Stimulated activated CD4-positive, alpha-beta T cell treated with anti-CD3 and anti-CD28 coated beads, Interleukin-1b, Interleukin-23, amount 100 ng/mL, for 24 hours (primary cell): ENCODE measurements at places on chromosomes 1 and 21.

DNA sequence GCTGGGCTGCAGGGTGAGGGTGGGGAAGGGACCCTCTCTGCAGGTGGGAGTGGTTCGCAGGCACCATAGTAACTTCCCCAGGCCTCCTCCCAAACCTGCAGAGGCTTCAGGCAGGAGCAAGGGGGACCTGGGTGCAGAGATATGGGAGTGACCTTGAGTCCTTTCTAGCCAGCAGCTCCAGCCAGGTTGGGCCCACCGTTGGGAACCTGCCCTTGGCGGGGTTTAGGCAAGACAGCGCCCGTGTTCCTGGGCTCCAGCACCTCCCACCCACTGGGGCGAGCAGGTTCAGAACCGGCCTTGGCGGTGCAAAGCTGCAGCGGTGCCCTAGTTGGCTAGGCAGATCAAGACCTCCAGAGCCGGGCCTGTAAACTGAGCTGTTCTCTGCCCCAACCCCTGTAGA is 2.2 kb upstream of the PRDM16 start:
- DNase-seq = no peak

- DNase-seq = no peak
These were observed 107.5 kb downstream of the GDAP2 start for GRCh38 chr1:117821774-117822482.

DNA sequence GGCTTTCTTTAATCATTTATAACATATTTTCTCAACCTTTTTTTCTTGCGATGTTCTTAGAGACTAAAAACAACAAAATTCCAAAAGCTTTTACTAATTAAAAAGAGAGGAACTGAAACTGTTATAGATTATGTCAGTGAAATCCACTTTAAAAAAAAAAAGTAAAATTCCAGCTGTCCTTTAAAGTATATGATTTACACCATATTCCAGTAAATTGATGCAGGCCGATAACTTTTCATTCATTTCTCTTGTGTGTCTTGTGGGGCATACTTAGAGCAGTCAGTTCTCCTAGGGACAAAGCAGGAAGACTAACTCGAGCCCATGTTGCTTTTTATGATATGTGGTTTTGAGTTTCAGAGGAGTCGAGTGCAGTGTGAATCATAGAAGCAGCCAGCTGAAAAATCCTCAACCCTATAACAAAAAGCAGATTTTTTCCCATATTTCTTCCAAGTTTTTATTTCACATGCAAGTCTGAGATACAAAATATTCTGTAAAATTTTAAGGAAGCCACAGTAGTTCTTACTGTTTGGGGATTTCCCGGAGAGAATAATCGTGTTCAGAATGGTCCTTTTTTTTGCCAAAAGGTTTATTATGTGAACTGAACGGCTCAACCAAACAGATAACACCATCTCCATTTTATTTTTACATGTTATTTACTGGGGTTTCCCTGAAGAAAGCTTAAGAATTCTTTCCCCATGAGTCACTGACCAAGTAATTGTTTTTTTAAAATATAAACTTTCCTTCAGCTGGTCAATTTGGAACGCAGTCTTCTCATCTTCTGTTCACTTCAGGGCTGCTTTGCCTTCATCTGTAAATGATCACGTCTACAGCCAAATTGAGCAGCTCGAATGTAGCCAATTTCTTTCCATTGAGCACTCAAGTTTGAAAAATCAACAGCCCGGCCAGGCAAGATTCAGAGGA is 77.0 kb upstream of the C1orf105 start:
- DNase-seq = no peak

- no peak for DNase-seq
These were observed 288.9 kb downstream of the TM2D1 start for GRCh38 chr1:61436016-61436415.

DNA sequence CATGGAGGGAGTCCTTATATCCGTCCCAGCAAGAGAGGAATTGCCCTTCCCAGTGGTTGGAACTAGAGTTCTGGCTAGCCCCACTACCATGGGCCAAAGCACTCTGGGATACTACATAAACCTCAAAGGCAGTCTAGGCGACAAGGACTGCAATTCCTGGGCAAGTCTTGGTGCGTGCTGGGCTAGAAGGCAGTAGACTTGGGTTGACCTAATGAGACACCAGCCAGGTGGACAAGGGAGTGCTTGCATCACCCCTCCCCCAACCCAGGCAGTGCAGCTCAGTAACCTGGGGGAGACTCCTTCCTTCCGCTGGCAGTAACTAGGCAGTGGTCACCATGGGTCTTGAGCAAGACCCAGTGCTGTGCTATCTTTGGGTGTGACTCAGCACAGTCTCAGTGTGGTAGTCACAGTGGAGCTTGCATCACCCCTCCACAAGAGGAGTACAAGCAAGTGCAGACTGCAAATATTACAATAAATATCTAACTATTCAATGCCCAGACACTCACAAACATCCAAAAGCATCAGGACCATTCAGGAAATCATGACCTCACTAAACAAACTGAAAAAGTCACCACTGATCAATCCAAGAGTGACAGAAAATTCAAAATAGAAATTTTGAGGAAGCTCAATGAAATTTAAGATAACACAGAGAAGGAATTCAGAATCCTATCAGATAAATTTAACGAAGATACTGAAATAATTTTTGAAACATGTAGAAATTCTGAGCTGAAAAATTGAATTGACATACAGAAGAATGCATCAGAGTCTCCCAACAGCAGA is 84.7 kb upstream of the LYPLAL1 start:
- DNase-seq = no peak

GRCh38 chr1:172883844-172884243 is 166.9 kb downstream of the TNFSF18 start:
- DNase-seq = no peak

DNA sequence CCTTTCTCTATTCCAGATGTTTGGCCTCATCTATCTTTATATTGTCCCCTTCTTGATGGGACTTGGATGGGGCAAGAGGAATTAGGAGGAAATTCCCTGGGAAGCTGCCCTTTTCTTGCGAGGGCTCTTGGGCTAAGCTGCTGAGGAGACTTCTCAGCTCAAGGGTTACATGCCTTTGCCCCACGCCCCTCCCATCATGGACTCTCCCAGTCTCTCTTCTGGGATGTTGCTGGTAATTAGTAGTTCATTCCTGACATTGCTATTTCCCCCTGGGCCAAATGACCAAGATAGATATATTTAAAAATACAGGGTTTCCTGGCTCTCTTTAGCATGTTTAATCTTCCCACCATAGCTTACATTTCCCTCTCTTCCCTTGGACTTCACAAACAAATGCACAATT is 90.6 kb upstream of the RALGPS2 start:
- DNase-seq = no peak

- no peak for DNase-seq
These were observed 37.5 kb upstream of the LAMC2 start for GRCh38 chr1:183148599-183148998.

GRCh38 chr1:26915204-26915842 is 1.5 kb upstream of the NR0B2 start:
- DNase-seq = no peak

GRCh38 chr1:99228153-99228552 is 36.1 kb upstream of the PLPPR4 start:
- DNase-seq = no peak

DNA sequence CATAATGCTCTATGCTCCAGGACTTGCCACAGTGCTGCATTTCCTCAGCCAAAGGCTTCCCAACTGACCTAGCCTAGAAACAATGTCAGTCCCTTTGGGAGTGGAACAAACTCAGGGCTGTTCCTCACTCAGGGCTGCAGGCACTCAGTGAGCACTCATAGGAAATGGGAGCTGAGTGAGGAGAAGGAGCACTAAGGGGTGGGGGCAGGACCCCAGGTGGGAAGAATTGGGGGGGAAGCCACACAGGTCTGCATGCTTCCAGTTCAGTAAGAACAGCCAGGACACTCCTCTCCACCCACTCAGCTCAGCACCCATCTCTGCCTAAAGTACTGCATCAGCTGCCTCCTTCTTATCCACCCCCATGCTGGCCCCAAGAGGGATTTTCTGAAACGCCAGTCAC is 7.3 kb upstream of the SLC5A9 start:
- DNase-seq = no peak

DNA sequence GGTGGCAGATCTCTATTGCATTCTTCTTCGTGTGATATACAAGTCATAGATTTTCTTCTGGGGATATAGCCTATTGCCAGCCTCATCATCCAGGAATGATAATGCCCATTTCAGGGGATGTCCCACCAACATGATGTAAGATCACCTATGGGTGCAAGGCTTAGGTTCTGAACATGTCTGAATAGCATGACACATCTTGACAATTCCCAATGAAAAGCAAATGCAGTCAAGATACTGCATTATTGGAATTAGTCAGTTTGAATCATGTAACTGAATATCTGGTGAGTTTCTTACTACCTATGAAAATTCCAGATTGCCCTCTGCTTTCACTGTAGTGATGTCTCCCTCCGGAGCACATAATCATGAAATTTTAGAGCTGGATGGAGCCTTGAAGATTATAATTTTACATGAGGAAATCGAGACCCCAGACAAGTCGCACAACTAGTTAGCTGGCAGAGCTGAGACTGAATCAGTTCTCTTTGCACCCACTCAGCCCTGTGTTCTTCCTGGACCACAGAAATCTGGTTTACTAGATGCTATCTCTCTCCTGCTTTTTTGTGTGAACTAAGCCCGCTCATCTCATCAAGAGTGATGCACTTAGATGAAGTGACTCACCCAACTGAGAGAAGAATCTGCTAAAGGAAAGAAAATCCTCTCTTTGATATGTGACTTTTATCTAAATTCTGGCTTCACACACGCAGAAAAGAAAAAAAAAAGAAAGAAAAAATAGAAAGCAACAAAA is 65.0 kb downstream of the WDR64 start:
- no peak for DNase-seq
